ENCODE measurements at places on chromosomes 1 and 21. TPM values are rescaled to one million over a fixed set of nuclear protein-coding genes. Genes with fewer than 3 reads are reported as not detected.

DNA sequence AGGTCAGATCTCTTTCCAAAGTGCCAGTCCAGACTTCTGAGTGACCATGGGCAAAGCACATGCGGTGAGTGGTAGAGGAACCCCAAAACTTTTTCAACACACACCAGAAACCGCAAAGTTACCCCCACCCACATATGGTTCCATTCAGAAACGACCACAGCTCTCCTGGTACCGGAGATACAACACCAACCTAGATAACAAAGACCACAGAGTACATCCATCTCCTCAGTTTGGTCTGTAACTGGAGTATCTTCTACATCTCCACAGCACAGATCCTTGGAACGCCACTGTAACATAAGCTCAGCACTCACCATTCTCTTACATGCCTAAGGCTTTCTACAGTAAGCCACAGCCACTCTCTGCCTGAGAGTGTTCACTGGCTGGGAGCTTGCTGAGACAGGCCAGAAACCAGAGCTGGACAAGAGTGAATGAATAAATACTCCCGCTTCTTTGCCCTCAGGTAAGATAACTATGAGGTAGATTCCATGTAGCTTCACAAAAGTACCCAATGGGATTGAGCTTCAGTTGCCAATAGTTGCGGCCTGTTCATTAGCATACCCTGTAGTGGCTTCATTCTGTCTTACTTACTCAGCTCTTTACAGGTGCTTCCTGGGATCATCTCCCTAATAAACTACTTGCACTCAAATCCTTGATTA, 81.8 kb downstream of the SMYD3 start:
- DNase-seq = no peak
- no peaks in the 10 kb centered on the region for H3K4me1 ChIP-seq
- no peaks in the 10 kb centered on the region for H3K27me3 ChIP-seq
- no peak overlapping the region for H3K4me3 ChIP-seq
- no peak overlapping the region for H3K27ac ChIP-seq

Gene SPRR2A
- total RNA-seq = 0.82 TPM

DNA sequence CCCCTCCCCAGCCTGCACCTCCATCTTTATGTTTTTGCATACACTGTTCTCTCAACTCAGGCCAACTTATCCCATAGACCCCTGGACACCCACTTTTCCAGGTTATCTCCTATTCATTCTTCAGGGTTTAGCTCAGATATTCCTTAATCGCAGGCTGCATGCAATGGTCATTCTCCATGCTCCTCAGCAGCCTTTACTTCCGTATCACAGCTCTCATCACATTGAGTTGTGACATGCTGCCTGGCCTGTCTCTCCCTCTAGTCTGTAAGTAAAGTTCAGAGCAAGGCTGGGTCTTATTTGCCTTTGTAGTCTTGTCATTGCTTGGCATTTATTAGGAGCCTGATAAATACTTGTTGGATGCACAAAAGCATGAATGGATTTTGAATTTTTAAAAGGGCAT, 6.9 kb downstream of the DNAJC6 start:
- H3K27ac ChIP-seq = no peak overlapping the region
- H3K27me3 ChIP-seq = peaks cover 4% of the 10 kb centered on the region
- no peak for DNase-seq

DNA sequence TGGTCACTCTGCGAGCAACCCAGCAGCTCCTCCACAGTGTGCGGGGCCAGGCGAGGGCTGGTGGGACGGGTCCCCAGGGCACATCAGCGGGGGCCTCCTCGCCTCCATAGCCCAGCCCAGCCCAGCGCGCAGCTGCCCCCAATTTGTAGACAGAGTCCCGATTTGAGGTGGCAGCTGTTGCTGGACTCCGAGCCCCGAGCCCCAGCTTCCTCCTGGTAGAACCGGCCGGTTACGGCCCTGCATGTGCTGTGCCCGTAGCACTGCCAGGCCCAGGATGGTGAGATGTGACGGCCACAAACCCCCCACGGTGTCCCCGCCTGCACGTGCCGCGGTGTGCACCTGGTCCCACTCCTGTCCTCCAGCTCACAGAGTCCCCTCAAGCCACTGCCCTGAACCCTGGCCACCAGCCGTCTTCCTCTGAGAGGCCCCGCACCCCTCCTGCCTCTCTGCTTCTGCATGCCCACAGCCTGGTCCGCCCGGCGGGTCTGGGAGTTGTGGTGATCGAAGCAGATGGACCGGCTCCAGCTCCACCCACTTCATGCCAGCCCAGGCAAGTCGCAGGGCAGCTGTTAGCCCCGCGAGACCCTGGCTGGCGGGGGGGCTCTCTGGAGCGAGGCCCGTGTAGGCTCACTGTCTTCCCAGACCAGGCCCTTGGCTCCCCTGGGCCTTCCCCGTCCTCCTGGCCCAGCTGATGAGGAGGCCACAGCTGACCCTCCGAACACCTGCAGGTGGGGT, 55.5 kb downstream of the MORN1 start:
- H3K27ac ChIP-seq = no peak overlapping the region
- no peaks in the 10 kb centered on the region for H3K27me3 ChIP-seq
- no peak overlapping the region for H3K4me3 ChIP-seq
- peaks cover 4% of the 10 kb centered on the region for H3K4me1 ChIP-seq
- DNase-seq = no peak

- no peak overlapping the region for H3K4me3 ChIP-seq
- no peak for DNase-seq
- H3K4me1 ChIP-seq = no peaks in the 10 kb centered on the region
These were observed 489.4 kb downstream of the PCP4 start for GRCh38 chr21:40356644-40357043.

DNA sequence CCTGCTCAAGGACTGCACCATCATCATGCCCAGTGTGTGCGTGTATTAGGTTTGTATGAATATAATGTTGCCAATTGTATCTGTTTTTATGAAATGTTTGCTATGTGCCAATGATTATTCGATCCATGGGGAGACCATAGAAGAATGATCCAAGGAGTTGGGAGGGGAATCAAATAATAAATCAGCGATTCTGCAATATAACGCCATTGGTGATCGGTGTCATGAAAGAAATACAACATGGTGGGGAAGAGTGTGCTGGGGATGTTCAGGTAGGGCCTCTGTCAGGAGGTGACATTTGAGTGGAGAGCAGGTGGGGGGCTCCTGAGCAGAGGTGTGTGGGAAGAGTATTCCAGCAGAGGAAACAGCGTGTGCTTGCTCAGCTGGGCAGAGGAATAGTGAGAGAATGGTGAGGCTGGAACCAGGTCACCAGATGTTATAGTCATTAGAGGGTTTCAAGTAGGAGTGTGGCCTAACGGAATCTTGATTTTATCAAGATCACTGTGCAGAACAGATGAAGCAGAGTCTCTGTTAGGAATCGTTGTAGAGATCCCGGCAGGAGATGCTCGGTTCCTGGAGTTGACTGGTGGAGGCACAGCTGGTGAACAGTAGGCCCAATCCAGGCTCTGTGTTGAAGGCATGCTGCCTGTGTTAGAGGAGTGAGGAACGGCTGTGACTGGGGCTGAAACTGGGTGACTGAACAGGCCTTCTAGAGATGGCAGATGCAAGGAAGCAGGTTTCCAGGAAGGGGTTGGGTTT, 2.9 kb upstream of the ZNF496 start:
- no peak overlapping the region for H3K27ac ChIP-seq
- H3K36me3 ChIP-seq = peaks cover under 1% of the 10 kb centered on the region
- DNase-seq = no peak
- no peaks in the 10 kb centered on the region for H3K27me3 ChIP-seq
- H3K4me3 ChIP-seq = no peak overlapping the region

DNA sequence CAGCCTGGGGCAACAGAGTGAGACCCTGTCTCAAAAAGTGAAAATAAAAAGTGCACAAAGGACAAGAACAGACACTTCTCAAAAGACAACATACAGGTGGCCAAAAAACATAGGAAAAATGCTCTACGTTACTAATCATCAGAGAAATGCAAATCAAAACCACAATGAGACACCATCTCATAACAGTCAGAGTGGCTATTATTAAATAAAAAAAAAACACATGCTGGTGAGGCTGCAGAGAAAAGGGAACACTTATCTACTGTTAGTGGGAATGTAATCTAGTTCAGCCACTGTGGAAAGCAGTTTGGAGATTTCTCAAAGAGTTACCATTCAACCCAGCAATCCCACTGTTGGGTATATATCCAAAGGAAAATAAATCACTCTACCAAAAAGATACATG, 173.2 kb downstream of the SMYD3 start:
- no peaks in the 10 kb centered on the region for H3K36me3 ChIP-seq
- H3K27ac ChIP-seq = no peak overlapping the region
- H3K4me3 ChIP-seq = no peak overlapping the region

Gene GNPAT
- total RNA-seq = 32.2 TPM

DNA sequence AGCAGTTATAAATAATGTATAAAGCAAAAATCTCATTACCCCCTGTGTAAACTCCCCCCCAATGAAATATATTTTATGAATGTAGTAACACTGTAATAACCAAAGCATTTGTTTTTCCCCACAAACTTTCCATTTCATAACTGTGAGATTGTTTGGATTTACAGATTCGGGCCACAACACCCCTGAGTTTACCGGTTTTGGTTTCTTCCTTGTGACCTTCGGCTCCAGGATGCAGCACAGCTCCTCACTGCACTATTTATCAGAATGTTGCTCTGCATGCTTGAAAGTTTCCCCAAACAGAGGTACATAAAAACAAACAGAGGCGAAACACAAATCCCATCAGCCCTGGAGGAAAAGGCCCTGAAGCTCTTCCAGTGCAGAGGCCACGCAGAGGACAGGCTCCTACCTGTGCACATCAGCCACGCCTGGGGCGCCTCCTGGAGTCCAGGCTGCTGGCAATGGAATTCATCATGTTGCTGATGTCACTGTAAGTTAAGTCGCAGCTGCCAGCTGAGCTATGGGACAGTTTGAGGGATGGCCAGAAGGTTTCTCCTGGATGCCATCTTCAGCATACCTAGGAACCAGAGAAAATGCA, 122.0 kb downstream of the LMO4 start:
- DNase-seq = no peak
- no peak overlapping the region for H3K4me3 ChIP-seq
- peaks cover 18% of the 10 kb centered on the region for H3K4me1 ChIP-seq
- H3K36me3 ChIP-seq = no peaks in the 10 kb centered on the region
- H3K27ac ChIP-seq = no peak overlapping the region
- H3K27me3 ChIP-seq = no peaks in the 10 kb centered on the region

Gene C1orf146
- total RNA-seq = not detected

Gene NECTIN4
- total RNA-seq = 11.7 TPM

DNA sequence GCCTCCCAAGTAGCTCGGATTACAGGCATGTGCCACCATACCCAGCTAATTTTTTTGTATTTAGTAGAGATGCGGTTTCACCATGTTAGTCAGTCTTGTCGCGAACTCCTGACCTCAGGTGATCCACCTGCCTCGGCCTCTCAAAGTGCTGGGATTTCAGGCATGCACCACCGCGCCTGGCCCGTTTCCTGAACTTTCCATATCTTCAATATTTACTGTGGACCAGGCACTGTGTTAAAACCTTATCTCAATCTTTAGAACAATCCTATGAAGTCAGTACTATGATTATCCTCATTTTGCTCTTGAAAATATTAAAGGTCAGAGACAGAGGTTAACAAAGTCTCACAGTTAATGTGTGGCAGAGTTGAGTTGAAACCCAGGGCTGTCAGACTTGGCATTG, 1.6 kb upstream of the ADCY10 start:
- H3K27ac ChIP-seq = no peak overlapping the region
- H3K36me3 ChIP-seq = peaks cover 3% of the 10 kb centered on the region
- H3K4me3 ChIP-seq = no peak overlapping the region
- DNase-seq = no peak

- no peak overlapping the region for H3K27ac ChIP-seq
- H3K27me3 ChIP-seq = no peaks in the 10 kb centered on the region
- H3K4me3 ChIP-seq = no peak overlapping the region
- no peak for DNase-seq
- H3K4me1 ChIP-seq = no peaks in the 10 kb centered on the region
- H3K36me3 ChIP-seq = no peaks in the 10 kb centered on the region
These were observed 64.7 kb downstream of the S1PR1 start for GRCh38 chr1:101301446-101302057.

DNA sequence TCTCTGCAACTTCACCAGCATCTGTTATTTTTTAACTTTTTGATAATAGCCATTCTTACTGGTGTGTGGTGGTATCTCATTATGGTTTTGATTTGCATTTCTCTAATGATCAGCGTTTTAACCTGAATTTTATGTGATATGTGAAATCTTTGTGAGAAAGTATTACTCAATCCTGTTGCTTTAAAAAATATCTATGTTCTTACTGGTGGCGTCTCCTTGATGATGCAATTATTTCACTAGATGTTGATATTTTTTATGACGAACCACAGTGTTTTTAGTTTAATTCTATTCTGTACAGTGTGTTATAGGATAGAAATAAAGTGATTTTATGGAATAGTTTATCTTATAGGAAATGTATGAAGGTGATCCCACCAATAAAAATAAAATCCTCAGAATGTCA, 54.7 kb upstream of the GPR88 start:
- no peaks in the 10 kb centered on the region for H3K36me3 ChIP-seq
- no peaks in the 10 kb centered on the region for H3K27me3 ChIP-seq
- H3K4me1 ChIP-seq = no peaks in the 10 kb centered on the region
- no peak for DNase-seq
- no peak overlapping the region for H3K27ac ChIP-seq

- no peak overlapping the region for H3K4me3 ChIP-seq
- DNase-seq = no peak
- H3K27ac ChIP-seq = no peak overlapping the region
- no peaks in the 10 kb centered on the region for H3K36me3 ChIP-seq
- peaks cover 8% of the 10 kb centered on the region for H3K4me1 ChIP-seq
These were observed 2.2 kb downstream of the ANGPTL1 start for GRCh38 chr1:178868706-178869105.

Gene MFSD2A
- 57.2 TPM for total RNA-seq

GRCh38 chr1:58406301-58407071, 140.0 kb downstream of the OMA1 start:
- H3K4me3 ChIP-seq = no peak overlapping the region
- no peaks in the 10 kb centered on the region for H3K4me1 ChIP-seq
- H3K36me3 ChIP-seq = no peaks in the 10 kb centered on the region
- no peak overlapping the region for H3K27ac ChIP-seq
- DNase-seq = no peak

GRCh38 chr1:169329383-169329782, 38.2 kb downstream of the NME7 start:
- H3K4me3 ChIP-seq = no peak overlapping the region
- no peaks in the 10 kb centered on the region for H3K36me3 ChIP-seq
- no peaks in the 10 kb centered on the region for H3K4me1 ChIP-seq
- no peak for DNase-seq
- no peaks in the 10 kb centered on the region for H3K27me3 ChIP-seq

Gene CCDC27
- total RNA-seq = not detected

Gene CHAF1B
- 3.4 TPM for total RNA-seq

- H3K27ac ChIP-seq = no peak overlapping the region
- no peaks in the 10 kb centered on the region for H3K36me3 ChIP-seq
These were observed 27.6 kb downstream of the RUNX3 start for GRCh38 chr1:24902471-24902891.

GRCh38 chr1:116794804-116795481, 40.7 kb downstream of the CD2 start:
- no peak for DNase-seq
- H3K36me3 ChIP-seq = no peaks in the 10 kb centered on the region
- H3K4me1 ChIP-seq = no peaks in the 10 kb centered on the region
- H3K27ac ChIP-seq = no peak overlapping the region
- H3K4me3 ChIP-seq = no peak overlapping the region
